Left renal cortex interstitium (tissue), 4 donors: ENCODE measurements at places on chromosomes 4 and X. TPM values are rescaled to one million over a fixed set of nuclear protein-coding genes. Genes with fewer than 3 reads are reported as not detected.

The TRIM2 gene
- 79.6 TPM for polyA plus RNA-seq

The PLAC1 gene
- polyA plus RNA-seq: 6.6 TPM

The TLR10 gene
- polyA plus RNA-seq: 0.65 TPM

DNA sequence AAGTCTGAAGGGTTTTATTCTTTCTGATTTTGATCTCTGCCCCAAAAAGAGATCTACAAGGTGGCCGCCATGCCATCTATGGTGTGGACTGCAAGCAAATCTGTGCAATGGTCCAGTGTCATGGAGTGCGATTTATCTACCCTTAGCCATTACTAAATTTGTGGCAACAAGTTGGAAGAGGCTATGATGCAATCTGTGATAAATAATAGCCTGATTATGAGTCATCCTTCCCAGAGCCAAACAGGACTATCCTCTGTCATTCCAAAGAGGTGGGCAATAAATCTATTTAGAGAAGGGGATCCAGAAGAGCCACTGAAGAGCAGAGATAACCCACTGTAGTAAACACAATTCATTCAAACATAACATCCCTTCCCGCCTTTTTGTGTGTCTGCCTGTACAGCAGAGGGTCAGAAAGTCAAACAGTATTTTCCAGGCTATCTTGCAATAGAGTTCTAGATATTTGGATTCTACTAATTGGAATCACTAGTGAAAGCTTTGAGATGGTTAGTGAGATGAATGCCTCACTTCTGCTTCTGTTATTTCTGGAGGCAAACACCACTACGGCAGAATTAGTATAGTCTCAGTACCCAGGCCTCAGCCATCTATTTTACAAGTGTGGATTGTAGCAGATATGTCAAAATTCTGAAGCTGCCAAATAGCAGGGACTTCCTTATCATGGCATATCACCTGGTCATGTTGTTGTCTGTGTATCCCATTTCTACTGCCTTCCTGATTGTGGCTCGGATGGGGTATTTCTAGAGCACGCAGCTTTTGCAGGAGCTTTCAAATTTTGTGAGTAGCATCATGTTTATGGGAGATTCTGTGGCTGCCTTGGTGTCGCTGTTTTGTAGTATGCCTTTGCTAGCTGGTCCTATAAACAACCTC is 192.0 kb downstream of the SMIM20 start:
- DNase-seq: no peak

DNA sequence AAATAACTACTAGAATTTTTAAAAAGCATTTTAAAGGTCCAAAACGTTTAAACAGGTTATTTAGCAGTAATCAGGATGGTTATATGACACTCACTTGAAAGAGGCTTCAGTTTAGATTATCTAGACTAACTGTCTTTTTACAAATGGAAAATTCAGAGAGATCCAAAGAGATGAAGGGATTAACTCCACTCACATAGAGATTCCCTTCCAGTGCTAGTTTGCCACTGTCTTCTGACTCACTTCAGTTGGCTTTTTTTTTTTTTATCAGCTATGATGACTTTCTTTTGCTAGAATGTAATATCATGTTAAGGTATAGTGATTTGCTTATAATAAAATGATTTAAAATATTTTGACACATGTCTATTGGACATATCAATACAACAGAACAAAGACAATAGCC is 43.8 kb downstream of the GALNT7 start:
- no peak for DNase-seq

The MAGED4 gene
- 59.6 TPM for polyA plus RNA-seq

The GNRHR gene
- 0.33 TPM for polyA plus RNA-seq

GRCh38 chrX:40148385-40149285 is 50.9 kb upstream of the BCOR start:
- no peak for DNase-seq

GRCh38 chr4:112889199-112889598 is 160.3 kb upstream of the ANK2 start:
- DNase-seq: no peak

GRCh38 chr4:165439981-165440380 is 61.2 kb downstream of the CPE start:
- no peak for DNase-seq
